ENCODE measurements at places on chromosomes 1 and 21.
A peak's percentile ranks its signal among the peaks of the same experiment; 100 is the strongest.

- peak; percentile 63 for DNase-seq
These were observed 5.5 kb upstream of the GBP6 start for GRCh38 chr1:89358287-89358893.

- DNase-seq = no peak
These were observed 68.5 kb downstream of the FOXJ3 start for GRCh38 chr1:42266253-42267135.

GRCh38 chr21:25385911-25386474 is 221.3 kb downstream of the MRPL39 start:
- peak; percentile 36 for DNase-seq

DNA sequence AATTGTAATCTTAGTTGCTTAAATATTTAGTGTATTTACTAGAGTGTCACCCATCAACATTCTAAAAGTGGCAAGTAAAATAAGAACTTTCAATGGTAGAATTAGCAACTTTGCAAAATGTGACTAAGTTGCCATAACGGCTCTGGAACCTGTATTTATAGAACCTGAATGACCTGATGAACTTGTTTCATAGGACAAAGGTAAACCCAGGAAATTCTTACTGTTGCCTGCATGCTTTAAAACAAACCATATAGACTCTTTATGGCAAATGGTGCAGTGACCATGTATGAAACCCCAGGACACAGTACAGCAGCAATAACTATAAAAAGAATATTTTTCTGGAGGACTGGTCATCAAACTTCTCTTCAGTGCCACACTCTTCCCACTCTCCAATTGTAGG is 22.9 kb downstream of the AK2 start:
- no peak for DNase-seq

- no peak for DNase-seq
These were observed 9.8 kb downstream of the DNAJC6 start for GRCh38 chr1:65319141-65319540.

DNA sequence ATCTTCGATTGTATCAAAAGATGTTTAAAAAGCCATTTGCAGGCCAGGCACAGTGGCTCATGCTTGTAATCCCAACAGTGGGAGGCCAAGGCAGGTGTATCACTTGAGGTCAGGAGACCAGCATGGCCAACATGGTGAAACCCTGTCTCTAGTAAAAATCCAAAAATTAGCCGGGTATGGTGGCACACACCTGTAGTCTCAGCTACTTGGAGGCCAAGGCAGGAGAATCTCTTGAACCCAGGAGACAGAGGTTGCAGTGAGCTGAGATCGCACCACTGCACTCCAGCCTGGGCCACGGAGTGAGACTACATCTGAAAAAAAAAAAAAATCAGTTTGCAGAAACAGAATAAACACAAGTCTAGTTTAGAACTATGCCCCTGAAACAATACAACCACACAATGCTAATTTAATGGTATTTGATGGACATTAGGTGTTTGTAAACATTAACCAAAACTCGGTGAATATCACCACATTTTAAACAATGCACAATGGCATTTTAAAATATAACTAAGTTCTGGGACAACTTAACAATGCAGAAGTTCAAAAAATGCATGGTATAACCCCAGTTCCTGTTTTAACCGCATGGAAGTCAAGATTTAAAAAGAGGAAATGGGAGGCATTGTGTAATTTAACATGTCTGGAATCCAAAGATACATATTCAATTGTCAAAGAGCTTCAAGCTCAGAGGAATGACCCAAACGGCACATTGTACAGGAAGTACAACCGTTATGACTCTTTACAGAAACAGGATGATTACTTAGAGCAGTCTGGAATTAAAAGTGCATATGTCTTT is 7.1 kb upstream of the PTTG1IP start:
- DNase-seq = no peak

DNA sequence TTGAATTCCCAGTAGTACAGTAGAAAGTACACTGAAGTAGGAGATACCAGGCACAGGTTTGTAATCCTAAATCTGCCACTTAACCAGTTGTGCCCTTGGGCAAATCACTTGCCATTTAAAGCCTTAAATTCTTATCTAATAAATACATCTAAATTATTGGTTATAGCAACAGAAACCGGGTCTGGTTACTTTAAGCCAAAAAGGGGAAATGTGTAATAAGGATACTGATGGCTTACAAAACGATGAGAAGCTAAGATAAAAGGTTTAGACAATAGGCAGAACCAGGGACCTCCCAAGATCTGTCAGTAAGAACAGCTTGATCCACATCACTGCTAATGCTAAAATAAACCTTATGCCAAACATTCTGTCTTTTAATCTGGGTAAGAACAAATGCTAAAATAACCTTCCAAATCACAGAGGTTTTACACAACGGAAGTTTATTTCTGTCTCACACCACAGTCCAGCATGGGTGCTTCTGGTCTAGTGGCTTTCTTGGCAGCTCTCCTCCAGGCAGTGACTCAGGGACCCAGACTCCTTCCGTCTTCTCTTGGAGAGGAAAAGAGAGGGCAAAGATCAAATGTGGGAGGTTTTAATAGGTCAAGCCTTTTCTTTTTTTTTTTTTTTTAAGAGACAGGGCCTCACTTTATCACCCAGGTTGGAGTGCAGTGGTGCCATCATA is 16.5 kb upstream of the ZMYM1 start:
- no peak for DNase-seq

DNA sequence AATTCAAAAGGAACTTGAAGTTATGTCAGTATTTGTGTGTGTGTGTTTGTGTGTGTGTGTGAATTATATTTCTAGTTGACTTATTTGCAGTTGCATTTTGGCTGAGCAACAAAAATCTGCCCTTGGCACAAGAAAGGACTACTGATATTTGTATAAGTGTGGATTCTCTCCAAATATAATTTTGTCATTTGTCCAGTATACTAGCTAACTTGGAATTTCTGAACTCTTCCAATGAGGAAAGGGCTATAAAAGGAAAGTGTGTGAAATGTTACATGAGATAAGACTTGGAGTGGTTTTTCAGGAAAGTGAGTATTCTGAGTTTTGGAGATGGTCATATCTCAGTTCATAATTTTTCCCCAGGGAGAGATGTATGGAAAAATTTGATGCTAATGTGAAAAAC is 1384.1 kb upstream of the B3GALT2 start:
- peak; percentile 15 for DNase-seq

- DNase-seq = no peak
These were observed 376.9 kb downstream of the HHIPL2 start for GRCh38 chr1:222171005-222171404.

GRCh38 chr1:40047769-40048168 is 7.2 kb downstream of the CAP1 start:
- DNase-seq = no peak

- DNase-seq = peak; percentile 54
These were observed 60.7 kb downstream of the ADARB1 start for GRCh38 chr21:45135122-45135521.
